Activated CD4-positive, CD25-positive, alpha-beta regulatory T cell (primary cell): ENCODE measurements at places on chromosomes 7 and 10.

GRCh38 chr7:36448781-36449379 is 59.2 kb downstream of the ANLN start:
- no peak for DNase-seq

DNA sequence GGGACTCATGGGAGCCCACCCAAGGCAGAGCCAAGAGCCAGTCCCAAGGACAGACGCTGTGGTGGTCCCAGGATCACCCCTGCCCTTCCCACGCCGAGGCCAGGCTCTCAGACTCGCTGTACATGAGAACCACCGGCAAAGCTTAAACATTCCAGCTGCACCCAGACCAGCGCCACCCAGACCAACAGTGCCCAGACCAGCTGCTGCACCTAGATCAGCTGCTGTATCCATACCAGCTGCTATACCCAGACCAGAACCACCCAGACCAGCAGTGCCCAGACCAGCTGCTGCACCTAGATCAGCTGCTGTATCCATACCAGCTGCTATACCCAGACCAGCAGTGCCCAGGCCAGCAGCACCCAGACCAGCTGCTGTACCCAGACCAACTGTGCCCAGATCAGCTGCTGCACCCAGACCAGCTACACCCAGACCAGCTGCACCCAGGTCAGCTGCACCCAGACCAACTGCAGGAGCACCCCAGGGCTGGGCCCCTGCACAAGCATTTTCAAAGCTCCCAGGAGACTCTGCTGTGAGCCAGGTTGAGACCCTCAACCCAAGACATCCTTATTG is 47.9 kb upstream of the CNPY1 start:
- no peak for DNase-seq

- DNase-seq, result no peak
Observed at GRCh38 chr10:106169241-106169640, 995.3 kb downstream of the SORCS1 start.

GRCh38 chr7:13724191-13724976 is 265.1 kb downstream of the ETV1 start:
- DNase-seq, result no peak

DNA sequence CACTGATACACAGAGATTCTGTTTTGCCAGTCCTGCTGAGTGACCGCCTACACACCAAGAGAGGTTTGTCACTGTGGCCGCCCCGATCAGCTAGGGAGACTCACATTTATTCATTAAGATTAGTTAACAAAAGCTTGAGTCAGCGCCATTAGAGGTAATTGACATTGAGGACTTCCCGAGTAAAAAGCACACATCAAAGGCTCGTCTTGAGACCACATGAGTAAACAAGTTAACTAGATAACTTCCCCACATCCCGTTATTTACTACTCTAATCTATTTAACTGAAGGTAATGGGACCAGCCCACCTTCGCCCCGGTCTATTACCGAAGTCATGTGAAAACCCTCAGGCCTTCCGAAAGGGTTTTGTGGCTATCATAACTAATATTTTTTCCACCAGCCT is 23.0 kb downstream of the SRRM3 start:
- no peak for DNase-seq

DNA sequence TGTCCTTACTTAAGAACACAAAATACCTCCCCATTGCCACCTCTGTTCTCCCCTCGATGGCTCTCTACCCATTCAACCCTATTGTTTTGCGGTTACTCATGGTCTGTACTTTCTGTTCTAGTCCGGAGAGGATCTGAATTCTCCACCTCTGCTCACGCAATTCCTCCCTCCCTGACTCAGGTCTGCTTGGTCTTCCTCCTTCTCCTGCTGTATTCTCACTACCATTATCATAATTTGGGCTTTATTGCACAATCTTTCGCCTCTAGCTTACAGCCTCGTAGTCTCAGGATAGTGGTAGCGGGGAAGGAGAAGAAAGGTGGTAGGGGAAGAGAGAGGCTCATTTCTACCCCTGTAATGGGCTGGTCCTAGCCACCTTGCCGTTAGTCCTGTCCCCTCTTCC is 35.4 kb upstream of the FAM180A start:
- no peak for DNase-seq

DNA sequence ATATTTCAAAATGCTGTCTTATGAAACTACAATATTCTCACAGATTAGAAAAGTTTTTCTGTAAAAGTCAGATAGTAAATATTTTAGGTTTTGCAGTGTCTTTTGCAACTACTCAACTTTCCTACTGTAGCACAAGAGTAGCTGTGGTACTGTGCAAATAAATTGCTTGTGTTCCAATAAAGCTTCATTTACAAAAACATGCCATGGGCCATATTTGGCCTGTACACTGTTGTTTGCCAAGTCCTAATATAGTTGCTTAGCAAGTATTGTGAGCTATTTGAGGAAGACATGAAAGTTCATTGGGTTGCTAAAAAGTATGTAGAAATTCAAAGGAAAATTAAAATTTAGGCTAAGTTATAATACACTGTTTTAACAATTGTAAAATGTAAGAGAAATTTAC is 80.0 kb downstream of the TFPI2 start:
- DNase-seq, result no peak

DNA sequence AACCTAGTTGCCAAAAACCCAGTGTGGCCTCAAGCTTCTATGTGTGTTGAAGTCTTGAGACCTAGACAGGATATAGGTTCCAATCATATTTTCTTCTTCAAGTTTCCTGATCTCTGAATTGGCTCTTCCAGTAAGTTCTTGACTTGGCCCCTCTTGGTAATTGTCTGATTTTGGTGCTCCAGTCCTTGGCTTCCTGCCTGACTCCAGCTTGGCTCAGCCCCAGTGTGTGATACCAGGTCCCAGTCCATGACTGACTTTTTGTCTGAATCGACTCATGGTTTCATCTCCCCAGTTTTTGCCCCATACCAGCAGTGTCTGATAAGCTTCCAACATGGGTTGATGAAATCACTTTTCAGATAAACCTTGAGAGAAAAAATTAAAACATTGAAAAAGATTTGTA is 72.3 kb downstream of the FAS start:
- no peak for DNase-seq

DNA sequence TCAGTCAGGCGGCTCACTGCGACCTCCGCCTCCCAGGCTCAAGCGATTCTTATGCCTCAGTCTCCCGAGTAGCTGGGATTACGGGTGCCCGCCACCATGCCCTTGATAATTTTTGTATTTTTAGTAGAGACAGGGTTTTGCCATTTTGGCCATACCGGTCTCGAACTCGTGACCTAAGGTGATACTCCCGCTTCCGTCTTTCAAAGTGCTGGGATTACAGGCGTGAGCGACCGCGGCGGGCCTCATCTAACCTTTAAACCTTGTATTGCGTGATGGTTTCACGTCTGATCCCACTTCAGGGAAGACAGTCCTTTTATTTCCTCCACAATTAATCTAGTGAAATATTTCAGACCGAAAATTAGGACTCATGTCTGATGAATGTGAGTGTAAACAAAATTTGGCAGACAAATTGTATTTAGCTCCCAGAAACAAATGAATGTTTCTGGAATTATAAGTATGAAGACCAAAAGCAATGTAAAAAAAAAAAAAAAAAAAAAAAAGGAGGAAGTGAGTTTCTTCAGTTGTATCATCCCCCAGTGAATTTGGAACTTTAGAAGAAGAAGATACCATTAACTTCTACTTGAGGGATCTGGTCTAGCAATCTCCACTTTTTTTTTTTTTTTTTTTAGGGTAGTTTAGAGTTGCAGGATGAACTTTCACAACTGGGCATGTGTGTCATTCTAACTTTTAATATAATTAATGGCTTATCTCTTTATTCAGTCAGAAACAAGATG is 1.6 kb downstream of the NUP42 start:
- no peak for DNase-seq

- no peak for DNase-seq
Observed at GRCh38 chr10:129916506-129916995, 47.5 kb downstream of the EBF3 start.

- no peak for DNase-seq
Observed at GRCh38 chr7:45151131-45151684, 6.4 kb upstream of the RAMP3 start.

GRCh38 chr10:110834629-110835301 is 37.0 kb upstream of the PDCD4 start:
- DNase-seq, result no peak

- no peak for DNase-seq
Observed at GRCh38 chr7:88357781-88358525, 51.3 kb upstream of the STEAP4 start.

DNA sequence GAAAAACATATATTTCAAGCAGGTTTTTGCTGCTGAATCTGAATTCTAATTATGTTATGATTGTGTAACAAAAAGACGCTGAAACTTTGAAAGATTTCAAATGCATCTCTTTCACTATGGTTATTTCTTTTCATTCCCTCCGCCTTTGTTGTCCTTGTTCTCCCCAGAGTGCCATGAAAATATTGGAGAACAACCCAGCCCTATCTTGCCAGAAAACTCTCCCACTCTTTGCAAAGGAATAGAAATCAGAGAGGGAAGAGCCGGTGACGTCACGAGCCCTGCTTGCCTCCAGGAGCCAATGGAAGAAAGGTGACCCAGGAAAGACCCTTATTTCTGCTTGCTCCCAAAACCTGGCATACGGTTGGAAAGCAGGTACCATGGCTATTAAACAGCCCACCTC is 3.4 kb downstream of the GFRA1 start:
- DNase-seq, result no peak

- DNase-seq, result no peak
Observed at GRCh38 chr7:148334959-148335577, 255.5 kb upstream of the C7orf33 start.

- DNase-seq, result no peak
Observed at GRCh38 chr7:28447071-28447470, 34.8 kb downstream of the CREB5 start.

DNA sequence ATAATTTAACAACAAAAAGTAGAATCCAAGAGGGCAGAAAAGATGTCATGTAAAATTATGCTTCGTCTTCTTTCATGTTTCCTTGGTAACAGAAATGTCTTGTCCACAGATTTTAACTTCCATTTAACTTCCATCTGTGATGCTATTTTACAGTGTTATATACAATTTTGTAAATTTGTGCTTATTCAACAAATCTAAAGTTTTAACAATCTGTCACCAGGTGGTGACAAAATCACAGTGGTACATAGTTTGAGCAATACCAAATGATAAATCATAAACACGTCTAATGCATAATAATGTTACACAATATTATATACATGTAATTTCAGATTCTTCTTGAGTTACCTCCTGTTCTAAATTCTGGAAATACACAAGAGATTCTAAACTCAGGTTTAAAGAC is 784.4 kb upstream of the CELF2 start:
- DNase-seq, result no peak

DNA sequence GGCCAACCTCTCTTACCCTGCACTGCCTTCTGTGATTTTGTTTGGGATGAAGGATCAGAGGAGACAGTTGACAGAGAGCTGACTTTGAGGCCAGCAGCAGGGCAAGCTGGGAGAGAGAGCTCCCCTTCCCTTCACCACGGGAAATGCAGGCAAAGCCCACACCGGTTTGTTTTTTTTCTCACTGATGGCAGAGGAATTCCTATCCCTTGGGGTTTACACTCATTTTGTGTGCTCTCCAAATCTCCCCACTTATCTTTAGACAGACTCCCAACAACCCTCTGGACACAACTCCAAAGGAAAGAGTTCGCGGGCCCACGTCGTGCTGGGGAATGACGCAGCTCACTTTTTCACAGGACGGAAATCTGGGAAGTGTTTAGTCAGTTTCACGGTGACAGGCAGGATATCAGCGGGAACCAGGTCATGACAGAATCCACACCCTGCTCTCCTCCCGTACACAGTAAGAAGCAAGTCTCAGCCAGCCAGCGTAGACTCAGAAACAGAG is 68.3 kb upstream of the FAM171A1 start:
- no peak for DNase-seq

GRCh38 chr10:49243139-49243538 is 54.9 kb upstream of the TMEM273 start:
- no peak for DNase-seq

DNA sequence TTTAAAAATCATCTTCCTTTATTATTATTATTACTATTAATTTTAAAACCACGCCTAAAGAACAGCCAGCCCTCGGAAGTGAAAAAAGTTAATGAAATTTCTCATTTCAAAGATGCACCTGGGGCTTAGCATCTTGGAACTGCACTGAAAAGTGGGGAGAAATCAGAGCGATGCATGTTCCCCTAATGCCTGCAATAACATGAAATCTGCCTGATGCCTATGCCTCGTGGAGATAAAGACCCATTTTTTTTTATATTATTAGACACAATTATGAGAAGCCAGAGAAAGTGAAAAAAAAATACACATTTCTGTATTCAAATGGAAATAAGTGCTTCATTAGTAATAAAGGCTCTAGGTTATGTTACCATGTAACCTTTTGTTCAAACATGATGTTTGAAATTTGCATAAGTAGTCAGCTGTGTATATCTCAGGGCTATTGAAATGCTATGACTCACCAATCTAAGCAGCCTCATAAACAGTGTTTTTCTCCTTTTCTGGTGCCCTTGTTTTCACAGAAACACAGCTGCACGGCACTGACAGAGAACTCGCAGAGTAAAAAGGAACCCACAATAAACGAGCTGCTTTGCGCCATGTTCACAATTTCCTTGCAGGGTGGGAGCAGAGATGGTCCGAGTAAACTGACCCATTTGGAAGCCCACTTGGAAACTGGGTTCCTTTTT is 175.8 kb upstream of the PRKCQ start:
- DNase-seq, result no peak

DNA sequence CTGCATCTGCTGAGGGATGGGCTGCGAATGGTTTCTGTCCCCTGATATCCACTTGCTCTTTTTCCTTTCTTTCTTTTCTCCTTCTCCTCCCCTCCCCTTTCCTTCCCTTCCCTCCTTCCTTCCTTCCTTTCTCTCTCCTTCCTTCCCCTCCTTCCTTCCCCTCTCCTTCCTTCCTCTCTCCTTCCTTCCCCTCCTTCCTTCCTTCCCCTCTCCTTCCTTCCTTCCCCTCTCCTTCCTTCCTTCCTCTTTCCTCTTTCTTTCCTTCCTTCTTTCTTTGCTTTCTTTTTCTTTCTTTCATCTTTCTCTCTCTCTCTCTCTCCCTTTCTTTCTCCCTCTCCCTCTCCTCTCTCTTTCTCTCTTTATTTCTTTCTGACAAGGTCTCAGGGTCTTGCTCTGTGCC is 20.2 kb upstream of the SPDYE1 start:
- no peak for DNase-seq

DNA sequence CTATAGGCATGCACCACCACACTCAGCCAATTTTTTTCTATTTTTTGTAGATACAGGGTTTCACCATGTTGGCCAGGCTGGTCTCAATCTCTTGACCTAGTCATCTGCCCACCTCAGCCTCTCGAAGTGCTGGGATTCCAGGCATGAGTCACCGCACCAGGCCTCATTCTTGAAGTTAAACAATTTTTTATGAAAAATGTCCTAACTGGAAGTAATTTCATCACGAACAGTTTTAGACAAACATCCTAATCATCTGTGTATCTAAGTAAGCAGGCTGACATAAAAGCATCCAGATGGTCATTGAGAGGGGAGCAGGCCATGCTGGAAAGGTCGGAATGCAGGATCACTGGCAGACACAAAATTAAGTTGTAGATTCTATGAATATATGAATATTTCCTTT is 269.1 kb downstream of the ZMYND11 start:
- no peak for DNase-seq
